ENCODE measurements at places on chromosomes 5 and 9.

- DNase-seq: peak; percentile 14
Measured at GRCh38 chr5:52837068-52837467, 49.4 kb downstream of the ITGA1 start.

- no peak for DNase-seq
Measured at GRCh38 chr9:1046639-1047572, 3.3 kb upstream of the DMRT2 start.

- no peak for DNase-seq
Measured at GRCh38 chr5:139299486-139299885, 5.9 kb downstream of the MATR3 start.

DNA sequence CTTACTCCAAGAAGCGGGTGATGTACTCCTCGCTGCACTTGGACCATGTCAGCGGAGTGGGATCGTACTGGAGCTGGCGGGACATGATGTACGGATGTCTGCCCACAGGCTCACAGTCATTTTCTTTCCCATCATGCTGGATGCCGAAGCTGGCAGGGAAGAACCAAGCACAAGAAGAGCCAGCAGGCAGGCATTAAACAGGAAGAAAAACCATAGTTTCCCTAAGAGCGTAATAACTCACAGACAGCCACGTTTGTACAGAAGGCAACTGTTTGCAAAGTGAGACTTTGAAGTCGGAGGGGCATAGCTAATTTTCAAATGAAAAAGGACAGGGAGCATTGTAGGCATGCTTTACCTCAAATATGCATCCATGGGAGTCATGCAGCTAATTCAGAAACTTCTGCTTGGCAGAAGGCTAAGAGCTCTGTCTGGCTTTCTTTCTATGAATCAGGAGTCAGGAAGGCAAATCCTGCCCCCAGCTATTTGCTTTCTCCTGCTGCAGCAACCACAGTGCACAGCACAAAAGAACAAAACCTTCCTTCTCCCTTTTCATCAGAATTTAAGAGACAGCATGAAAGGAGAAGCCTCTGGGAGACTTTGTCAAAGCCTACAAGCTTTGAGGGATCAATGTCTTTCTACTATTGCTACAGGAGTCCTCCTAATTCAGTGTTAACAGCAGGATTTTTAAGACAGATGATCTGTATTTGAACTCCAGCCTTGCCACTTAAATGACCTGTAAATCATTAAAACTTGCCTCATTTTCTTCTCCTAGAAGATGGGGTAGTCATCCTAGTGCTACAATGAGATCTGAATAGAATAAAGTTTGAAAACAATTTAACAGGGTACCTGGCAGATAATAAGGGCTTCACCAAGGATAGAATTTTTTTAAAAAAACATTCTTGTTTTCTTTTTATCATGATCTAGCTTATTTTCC, 209.1 kb downstream of the TARS1 start:
- DNase-seq: no peak
